Cerebellar nuclear complex (tissue), 1 donor: ENCODE measurements at places on chromosomes 16 and 17.

- DNase-seq: no peak
These were observed 31.5 kb downstream of the HLF start for GRCh38 chr17:55296171-55296695.

- no peak for DNase-seq
These were observed 9.4 kb downstream of the MPP3 start for GRCh38 chr17:43823350-43824084.

- DNase-seq: no peak
These were observed 42.9 kb upstream of the KSR1 start for GRCh38 chr17:27413315-27413714.

- DNase-seq: no peak
These were observed 51.2 kb upstream of the DHX40 start for GRCh38 chr17:59513934-59514841.

DNA sequence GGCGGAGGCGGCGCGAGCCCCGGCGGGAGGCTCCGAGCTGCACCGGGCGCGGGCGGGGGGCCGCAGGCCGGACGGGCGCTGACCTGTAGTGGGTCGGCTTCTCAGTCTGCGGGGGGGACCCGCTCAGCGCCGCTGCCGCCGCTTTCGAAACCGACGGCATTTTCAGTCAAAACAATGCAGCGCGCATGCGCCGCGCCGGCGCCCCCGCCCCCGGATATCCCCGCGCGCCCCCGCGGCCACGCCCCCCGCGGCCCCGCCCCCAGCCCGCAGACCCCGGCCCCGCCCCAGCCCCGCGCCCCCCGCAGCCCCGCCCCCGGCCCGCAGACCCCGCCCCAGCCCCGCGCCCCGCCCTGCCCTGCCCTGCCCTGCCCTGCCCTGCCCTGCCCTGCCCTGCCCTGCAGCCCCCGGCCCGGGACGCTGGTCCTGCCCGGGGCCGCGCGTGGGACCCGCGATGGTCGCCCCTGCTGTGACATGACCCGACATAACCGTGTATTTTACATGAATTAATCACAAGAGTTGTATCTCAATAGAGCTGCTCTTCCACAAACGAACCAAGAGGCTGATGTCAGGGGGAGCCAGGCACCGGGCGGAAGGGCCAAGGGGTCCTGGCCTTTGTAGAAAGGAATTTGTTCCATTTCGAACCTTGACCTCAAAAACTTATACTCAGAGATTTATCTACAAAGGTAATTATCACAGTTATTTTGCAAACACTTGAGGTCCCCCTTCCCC is at the start of gene UNKL:
TSS of gene UNKL (minus strand) at position 173 of the 729 bp plus-strand sequence. CDS start at position 160, 13 bp downstream.
- DNase-seq: no peak

DNA sequence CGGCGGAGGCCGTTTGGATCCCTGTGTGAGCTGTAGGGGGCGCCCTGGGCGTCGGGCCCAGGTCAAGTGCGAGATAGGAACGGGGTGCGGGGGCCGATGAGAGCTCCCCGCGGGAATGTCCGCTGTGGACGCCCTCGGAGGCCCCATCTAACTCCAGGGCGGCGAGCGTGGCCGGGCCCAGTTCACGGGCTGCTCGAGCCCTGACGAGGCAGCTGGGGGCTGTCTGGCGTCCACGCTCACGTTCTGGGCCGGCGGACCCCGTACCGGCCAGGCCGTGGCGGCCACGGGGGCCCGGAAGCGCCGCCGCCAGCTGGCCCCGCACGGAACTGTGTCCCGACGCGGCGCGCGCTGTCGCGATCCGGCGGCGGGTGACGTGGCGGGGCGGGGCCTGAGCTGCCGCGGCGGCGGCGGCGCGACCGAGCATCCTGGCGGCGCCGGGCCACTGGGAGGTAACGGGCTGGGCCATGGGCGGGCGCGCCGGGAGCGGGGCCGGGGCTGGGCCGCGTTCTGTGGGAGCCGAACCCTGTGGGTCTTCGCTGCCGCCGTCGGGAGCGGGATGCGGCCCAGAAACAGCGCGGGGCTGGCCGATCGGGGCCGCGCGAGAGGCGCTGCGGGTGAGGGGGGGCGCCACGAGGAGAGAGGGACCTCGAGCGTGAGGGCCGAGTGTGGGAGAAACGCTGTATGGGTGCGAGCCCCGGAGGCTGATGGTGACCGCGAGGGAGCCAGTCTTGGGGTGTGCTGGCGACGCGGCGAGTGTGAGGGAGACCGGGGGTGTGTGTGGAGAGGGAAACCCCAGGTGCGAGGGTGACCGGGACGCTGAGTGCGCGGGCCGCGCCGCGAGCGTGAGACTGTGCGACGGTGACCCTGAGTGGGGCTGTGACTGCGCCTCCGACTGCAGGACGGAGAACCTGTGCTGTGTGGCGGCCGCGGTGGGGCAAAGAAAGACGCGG is at the start of gene SLC7A6:
TSS of gene SLC7A6 (plus strand) at position 399 of the 950 bp plus-strand sequence. CDS start 10,201 bp downstream, outside the sequence.
- DNase-seq: no peak

DNA sequence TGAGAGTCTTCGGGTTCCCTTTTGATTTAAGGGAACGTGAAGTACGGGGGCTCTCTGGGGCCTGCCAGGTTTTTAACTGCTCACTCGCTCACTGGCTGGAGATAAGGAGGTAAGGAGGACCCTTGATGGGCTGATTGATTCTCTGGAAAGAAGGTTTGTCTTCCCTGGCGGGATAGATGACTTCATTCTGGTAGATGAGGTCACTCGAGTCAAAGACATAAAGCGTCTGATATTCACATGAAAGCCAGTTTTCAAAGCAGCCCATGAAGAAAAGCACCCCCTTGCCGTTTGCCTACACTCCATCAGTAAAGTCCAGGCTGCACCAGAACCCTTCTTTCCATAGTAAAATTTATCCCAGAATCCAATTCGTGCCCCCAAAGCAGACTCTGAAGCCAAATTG is 233.7 kb upstream of the IRX5 start:
- no peak for DNase-seq

GRCh38 chr17:73065376-73065775 is 27.1 kb downstream of the SLC39A11 start:
- DNase-seq: no peak

GRCh38 chr17:16297367-16298139 is 55.7 kb downstream of the CENPV start:
- no peak for DNase-seq

DNA sequence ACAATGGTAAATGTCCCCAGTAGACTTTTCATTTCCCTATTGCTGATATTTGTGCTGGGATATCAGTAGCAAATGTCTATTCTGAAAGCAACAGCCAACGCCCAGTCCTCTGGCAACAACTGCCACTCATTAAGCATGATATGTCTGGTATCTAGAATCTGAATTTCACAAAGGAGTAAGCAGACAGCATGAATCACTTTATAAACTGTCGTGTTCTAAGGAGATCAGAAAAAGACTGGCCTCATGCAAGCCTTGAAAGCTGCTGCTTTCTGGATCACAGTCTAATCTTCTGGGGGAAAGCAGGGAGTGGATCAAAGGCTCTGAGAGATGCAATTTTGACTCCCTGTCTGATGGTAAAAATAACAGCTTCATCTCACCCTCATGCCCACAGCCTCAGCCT is 153.1 kb upstream of the NOG start:
- DNase-seq: no peak

GRCh38 chr17:39174920-39175694 is 9.1 kb upstream of the ARL5C start:
- no peak for DNase-seq

DNA sequence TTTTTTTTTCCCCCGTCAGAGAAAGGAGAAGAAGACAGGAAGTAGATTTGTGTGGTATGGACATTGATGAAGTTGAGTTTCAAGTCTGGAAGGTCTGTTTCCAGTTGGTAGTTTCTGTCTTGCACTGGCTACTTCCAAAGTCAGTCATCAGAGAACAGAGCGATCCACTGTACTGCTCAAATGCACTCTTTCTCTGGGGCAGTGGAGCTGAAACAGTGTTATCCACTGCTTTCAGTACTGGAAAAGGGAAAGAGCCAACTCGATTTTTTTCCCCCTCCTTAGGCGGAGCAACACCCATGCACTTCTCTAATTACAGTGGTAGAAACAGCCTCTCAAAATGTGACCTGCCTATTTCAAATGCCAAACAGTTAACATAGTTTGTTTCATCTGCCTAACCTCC is 7.4 kb downstream of the PRKCA start:
- no peak for DNase-seq

DNA sequence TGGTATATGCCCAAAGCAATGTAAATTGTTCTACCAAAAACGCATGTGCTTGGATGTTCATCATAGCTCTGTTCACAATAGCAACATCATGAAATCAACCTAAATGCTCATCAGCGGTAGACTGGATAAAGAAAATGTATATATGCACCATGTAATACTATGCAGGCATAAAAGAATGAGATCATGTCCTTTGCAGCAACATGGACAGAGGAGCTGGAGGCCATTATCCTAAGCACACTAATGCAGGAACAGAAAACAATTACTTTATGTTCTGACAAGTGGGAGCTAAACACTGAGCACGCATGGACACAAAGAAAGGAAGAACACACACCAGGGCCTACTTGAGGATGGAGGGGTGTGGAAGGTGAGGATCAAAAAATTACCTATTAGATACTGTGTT is 33.7 kb downstream of the TANC2 start:
- no peak for DNase-seq

DNA sequence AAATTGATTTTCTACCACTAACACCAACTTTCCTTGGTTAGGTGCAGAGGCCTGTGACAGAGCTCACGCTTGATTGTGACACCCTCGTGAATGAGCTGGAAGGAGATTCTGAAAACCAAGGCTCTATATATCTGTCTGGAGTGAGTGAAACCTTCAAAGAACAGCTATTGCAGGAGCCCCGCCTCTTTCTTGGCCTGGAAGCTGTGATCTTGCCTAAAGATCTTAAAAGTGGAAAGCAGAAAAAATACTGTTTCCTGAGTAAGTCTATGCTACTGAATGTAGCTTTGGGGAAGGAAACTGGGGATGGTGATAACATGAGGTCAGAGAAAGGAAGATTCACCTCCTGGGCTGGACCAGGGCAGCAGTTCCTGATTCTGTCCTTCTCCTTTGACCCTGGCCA is 38.3 kb downstream of the REXO5 start:
- no peak for DNase-seq

- DNase-seq: no peak
These were observed 2.6 kb downstream of the HOXB3 start for GRCh38 chr17:48587276-48588073.

DNA sequence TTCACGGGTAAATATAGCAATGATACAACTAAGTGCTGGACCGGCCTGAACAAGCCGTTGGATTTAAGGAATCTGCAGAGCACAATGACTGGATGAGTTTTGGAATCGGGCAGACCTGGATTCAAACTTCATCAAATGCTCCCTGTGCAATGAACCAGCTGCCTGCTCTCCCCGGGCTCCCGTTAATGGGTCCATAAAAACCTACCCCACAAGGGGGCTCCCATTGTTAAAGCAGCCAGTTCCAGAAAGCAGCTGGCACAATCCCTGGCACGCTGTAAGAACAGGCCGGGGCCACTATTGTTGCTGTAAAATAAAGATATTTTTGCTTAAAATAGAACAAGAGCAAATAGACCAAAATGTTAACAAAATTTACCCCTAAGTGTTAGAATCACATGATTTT is 131.9 kb downstream of the C16orf95 start:
- DNase-seq: no peak

- DNase-seq: no peak
These were observed 11.4 kb upstream of the APOH start for GRCh38 chr17:66240630-66241029.

DNA sequence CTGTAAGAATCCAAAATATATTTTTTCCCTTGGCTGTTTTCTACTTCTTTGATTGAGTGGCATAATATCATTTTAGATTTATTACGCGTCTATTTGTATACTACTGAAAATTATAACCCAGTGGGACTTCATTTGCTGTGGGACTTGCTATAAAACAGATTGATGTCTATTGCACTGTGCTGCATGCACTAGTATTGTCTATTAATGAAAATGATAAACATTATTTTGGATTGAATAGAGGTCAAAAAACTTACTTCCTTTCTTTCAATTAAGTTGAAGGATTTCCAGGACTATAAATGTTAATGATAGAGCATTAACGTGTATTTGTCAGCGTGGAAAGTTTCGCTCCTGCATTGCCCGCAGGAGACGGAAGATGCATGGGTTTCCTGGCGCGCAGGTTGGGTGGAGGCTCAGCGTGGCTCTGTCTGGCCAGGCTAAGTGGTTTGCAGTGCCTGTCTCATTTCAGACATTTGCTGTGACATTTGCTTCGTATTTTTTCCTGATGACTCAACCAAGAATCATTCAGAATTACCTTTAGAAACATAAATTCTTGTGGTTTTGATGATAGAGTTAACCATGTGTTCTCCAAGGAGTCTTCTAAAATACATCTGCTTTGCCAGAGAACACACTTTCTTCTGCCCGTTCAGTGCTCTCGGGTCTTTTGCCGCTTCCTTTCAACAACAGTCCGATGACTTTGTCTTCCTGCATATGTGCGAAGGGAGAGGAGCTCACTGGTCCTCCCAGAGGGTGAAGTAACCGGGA is 216.7 kb downstream of the RPTOR start:
- DNase-seq: no peak

DNA sequence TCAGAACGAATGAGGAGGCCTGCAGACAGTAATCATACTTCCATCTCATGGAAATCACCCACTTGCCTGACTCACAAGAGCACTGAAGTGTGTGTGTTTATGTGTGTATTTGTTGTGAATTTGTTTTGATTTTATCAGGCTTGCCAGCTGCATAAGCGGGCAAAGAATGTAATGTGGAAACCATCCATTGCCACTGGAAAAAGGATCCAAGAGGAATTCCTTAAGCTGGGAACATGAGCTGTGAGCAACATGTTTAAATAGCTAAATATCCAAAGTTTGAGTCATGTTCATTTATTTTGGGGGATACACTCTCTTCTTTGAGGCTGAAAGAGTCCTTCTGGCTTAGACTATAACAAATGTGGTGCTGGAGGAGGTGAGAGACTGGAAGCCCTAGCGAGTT is 198.4 kb upstream of the TBX2 start:
- DNase-seq: no peak

DNA sequence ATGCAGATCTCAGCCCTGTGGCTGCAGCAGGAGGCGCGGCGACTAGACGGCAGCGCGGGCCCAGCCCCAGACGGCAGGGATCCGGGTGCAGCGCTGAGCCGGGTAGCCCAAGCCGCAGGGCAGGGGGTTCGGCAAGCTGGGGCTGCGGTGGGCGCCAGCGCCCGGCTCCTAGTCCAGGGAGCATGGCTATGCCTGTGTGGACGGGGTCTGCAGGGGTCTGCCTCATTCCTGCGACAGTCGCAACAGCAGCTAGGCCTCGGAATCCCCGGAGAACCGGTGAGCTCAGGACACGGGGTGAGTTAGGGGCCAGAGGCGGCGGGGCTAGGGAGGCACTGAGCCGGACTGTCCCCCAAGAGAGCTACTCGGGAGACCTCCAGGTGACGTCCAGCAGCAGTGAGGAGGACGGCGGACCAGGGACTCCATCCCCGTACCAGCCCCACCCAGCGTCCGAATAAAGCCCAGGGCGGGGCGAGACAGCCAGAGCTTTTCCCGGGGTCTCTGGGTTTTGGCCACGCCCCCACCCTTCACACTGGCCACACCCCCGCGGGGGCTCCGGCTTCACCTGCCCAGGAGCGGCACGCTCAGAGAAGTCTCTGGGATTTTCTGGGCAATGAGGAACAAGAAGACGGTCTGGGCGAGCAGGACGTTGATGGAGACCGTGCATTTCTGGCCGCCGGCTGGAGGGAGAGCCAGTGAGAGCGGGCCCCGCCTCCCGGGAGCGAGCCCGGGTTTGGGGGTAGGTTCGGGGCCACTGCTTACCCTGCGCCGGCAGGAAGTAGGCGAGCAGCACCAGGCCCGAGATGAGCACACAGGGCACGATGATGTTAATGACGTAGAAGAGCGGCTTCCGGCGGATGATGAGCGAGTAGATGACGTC is 1.1 kb downstream of the C17orf107 start:
- DNase-seq: no peak
